ENCODE measurements at places on chromosomes 12 and 14.

- no peak for DNase-seq
These were observed 84.3 kb downstream of the FZD10 start for GRCh38 chr12:130246560-130246959.

DNA sequence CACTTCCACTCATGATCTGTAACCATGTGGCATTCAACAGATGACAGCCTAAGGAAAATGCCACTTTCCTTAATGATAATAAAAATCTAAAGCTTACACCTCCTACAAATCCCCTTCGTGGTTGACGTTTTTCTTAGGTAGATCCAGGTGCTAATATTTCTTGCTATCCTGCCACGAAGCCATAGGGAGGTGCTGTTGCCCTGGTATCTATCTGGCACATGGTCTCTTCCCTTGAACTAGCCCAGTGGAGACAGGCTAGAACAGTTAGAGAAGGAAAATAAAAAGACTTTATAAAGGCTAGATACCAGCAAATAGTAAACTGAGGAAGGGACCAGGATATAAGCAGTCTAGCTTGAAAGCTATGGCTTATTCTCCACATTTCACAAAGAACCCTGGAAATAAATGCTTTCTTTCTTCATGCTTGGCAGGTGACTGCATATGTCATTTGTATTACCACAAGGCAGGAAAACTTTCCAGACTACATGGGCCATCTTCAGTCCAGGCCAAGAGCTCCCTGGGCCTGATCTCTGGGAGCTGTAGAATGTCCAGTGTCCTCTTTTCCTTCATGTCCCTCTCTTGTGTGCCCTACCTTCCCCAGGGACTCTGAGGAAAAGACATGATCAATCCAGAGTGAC is 15.3 kb downstream of the SPIC start:
- DNase-seq: no peak

- DNase-seq: no peak
These were observed 30.2 kb downstream of the PEX5 start for GRCh38 chr12:7219599-7220243.

DNA sequence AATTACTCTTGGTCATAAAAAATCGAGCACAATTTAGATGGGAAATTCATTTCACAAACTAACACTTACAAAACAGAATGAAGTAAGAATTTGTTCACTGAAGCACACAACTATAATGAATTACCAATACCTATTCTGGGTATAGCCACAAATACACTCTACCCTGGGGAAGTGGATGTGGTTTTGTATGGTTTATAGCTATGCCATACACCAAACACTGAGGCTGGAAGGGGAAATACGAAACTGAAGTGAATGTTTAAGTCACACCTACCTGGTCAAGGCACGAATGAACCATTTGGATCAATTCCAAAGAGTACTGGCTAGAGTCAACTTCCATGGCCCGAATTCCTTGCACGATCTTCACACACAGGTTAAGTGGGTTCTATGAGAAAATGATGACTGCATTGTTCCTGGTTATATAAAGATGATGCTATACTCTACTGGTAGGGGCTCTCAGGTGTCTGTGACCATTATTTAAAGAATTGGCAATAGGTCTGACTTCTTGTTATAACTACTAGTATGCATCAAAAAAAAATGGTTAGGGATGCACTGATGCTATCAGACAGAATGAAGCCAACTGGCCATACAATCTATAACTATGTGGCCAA is 12.8 kb downstream of the NEK9 start:
- DNase-seq: no peak

DNA sequence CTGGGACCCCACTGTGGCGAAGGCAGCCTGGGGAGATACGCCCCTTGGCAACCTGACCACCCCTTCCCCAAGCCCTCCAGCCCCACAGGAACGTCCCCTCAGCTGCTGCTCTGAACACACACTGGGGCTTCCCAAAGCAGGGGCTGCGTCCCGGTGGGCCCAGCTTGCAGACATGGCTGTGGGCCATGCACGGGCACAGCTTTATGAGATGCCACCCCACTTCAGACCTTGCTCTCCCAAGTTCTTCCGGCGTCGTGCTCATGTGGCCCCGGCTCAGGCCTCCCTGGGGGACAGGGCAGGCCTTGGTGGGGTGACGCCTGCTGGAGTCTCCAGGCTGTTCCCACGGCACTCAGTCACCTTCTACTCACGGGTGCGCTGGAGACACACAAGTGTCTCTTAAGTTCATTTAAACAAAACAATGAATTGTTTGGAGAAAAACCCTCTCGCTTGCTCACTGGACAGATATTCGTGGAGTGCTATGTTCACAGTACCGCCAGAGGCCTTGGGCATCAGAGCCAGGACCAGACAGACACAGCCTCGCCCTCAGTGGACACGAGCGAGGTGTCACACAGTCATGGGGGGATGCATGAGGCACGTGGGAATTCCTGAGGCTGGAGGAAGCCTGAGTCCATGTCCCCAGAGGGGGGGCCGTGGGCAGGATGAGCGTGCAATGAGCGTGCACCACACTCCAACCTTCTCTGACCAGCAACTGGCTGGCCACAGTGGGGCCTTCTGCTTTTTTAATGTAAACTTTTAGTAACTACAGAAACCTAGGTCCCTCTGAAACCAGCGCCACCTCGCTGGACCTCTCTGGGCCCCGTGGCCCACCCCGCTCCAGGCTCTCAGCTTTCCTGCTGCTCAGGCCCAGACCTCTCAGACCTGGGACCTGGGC is 4.3 kb downstream of the GALNT9 start:
- DNase-seq: no peak

- no peak for DNase-seq
These were observed 71.4 kb upstream of the GPR68 start for GRCh38 chr14:91315844-91316267.

DNA sequence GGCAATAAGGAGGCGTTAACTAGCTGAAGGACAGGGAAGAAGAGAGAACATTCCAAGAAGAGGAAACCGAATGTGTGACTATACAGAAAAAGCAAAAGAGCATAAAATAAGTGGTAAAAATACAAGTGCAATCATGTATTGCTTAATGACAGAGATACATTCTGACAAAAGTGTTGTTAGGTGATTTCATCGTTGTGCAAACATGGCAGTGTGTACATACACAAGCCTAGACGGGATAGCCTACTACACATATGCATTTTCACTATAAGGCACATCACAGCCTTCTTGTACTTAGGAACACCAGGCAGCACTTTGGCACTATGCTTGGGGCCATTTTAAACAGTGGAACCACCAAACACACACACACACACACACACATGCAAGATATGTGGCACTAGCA is 299.3 kb downstream of the BCAT1 start:
- DNase-seq: no peak

GRCh38 chr12:110536834-110537604 is 34.9 kb downstream of the RAD9B start:
- no peak for DNase-seq

DNA sequence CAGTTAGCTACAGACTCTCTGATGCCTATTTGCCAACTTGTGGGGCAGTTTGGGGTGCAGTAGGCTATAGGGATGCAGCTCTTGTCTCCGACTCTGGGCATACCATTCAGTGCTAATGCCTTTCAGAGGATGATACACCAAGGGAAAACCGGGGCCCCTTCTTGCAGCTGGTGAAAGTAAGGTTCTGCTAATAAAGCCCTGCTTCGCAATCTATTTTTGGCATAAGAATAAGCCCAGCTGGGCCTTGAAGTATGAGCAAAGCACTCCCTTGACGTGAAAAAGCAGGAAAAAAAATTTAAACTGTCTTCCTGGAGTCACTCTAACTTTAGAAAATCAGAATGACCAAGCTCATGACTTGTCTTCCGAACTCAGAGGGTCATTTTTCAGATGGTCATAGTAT is 124.1 kb upstream of the RBM19 start:
- DNase-seq: no peak

DNA sequence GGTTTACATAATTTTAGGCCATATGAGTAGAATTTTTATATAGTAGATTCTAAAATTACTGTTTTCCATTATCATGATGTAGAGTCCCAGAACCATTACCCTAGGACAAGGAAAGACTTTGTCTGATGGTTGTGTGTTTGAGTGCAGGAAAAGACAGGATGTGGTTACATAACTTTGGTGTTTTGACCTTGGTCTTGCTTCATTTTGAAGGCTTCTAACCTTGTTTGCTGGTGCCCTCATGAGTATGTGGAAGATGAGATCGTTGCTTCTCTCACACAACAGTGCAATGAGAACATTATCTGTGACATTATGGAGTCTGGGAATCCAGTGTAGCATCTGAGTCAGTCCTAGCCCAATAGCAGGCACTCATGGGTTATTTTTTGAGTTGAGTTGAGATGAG is 106.2 kb downstream of the IGF1 start:
- DNase-seq: no peak

GRCh38 chr14:77128414-77128891 is 13.1 kb downstream of the ZDHHC22 start:
- no peak for DNase-seq

- no peak for DNase-seq
These were observed 790 bp downstream of the NEDD1 start for GRCh38 chr12:96907671-96908422.

DNA sequence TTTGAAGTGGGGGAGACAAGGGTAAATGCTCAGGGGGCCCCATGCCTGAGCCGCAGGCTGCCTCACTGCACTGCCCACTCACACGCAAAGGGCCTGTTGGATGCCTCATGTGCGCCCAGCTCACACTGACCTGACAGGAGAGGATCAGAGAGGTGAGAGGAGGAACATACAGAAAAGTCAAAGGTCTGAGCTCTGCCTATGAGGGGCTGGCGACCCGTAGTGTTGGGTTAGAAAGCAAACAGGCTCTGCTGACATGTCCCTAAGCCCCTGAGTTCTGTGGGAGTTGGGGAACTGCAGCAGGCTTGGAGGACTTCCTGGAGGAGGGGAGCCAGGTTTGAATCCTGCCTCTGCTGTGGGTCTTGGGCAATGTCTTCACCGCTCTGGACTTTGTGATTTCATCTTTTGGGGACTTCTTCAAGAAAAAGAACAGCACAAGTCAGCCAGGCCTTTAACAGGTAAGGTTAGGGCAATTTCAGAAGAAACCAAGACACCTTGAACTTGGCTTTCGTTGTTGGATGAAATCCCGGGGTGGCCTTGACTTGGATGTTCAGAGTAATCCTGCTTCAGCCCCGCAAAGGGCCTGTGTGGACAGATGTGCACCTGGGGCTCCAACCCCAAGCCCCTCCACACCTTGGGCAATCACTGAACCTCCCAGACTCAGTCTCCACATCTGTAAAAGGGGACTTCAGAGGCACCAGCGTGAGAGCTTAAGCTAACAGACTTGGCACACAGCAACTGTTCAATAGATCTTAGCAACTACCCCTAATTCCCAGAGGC is 116.8 kb downstream of the SCARB1 start:
- DNase-seq: no peak

DNA sequence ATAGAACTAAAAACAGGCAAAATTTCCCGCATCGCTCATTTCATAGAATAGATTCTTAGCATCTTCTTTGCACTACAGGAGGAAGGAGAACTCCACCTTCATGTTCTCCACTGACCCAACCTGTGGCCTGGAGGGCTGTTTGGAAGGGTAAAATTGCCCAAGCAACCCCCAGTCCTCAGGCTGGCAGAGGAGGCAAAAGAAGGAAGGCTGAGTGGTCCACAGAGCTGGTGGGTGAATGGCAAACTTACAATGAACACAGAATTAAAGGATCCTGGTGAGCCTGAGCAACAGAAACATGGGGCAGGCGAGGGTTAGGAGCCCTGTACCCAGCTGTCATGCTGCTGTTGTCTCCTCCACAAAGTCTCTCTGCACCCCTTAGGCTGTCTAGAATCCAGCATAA is 25.1 kb downstream of the SENP1 start:
- DNase-seq: no peak

- DNase-seq: no peak
These were observed 1.8 kb upstream of the SAMD4A start for GRCh38 chr14:54564868-54565784.

- DNase-seq: no peak
These were observed 63.5 kb downstream of the FOXG1 start for GRCh38 chr14:28830115-28830534.

- DNase-seq: no peak
These were observed 195.0 kb upstream of the FOXG1 start for GRCh38 chr14:28571636-28572035.

DNA sequence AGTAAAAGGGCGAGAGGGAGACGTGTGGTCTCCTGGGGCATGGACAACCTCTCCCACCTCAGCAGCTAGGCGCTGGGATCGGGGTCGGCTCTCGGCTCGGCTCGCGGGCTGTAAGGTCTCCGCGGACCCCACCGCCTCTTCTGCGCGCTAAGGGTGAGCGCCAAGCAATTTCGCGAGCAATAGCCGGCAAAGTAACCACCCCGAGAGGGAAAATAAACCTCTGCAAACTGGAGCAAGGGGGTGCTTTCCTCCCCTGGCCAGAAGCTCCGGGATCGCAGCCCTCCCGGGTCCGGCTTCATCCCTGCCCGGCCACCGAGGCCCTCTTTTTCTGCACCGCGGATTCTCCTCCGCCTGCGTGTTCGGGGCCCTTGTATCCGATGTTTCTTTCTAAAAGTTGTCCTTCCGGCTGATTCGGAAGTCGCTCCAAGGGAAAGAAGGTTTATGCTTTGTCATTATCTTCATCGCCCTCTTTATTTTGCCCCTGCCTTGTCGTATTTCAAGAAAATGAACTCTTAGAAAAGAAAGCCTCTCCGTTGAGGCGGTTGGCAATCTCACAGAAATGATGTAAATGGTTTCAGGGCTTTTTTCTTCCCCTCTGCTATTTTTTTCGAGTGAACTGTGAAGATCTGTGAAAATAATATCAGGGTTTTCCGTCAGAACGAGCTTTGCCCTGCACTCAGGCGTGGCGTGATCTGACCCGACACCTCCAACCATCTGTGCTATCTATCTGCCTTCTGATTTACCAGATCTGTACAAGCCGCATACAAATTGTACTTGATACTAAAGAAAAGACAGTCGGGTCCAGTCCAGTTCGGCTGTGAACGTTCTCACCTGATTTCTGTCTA is 1.7 kb upstream of the SIX6 start:
- no peak for DNase-seq

- DNase-seq: no peak
These were observed 1423.6 kb downstream of the AACS start for GRCh38 chr12:126488806-126489205.

DNA sequence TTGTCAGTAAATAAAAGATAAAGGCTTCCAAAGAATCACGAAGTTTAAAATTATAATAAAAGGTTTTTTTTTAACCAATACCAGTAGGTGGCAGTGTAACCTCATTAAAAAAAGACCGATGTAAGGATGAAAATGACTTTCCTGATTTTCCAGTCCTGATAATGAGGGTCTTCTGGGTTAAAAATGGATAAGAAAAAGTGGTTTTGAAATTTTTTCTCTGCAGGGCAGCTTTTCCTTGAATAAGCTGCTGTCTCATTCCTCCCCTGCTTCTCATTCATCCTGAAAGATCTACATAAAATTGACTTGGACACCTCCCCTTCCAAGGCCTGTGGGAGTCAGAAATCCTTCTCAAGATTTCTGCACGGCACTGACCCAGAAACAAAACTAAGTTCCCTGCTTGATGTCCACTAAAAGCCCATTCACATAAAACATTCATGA is 58.9 kb upstream of the FBXO33 start:
- DNase-seq: no peak

DNA sequence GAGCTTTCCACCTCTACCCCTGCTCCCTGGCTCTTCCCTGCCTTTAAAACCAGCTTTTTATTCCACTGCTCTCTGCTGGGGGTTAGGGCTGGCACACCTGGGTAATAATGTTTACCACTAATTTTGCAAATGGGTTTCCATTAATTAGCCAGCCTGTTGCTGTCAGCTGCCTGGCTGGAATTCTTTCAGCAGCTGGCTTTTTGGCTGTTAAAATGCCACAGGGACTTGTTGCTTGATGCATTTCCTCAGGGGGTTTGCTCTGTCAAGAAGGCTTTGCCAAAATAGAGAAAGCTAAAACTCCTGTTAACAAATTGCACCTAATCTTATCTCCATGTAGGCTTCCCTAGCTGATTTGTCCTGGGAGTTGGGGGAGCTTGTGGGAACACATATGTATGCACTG is 51.8 kb upstream of the PSMC1 start:
- DNase-seq: no peak

GRCh38 chr12:122963941-122964265 is 2.4 kb downstream of the ABCB9 start:
- DNase-seq: no peak

Data from NCI-H1436 treated with DMSO at 0.1 percent for 48 hours (cell line).